ENCODE measurements at places on chromosomes 7 and 10.

GRCh38 chr7:155378580-155378934, 79.4 kb upstream of the EN2 start:
- no peak for DNase-seq

GRCh38 chr7:18278316-18278715, 217.2 kb upstream of the HDAC9 start:
- no peak for DNase-seq

DNA sequence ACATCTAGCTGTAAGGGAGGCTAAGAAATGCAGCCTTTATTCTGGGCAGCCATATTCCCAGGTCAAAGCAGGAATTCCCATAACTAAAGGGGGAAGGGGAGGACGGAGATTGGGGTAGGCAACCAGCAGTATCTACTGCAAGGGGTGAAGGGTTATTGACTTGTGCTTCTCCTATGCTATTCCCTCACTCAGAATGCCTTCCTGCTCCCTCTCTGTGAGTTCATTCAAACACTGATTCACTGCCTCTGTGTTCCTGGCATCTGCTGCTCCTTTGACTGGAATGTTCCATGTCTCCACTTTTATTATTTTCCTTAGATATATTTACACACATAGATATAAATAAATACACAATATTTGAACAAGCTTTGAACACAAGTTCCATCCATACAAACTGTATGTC, 11.1 kb downstream of the HTR7 start:
- no peak for DNase-seq

DNA sequence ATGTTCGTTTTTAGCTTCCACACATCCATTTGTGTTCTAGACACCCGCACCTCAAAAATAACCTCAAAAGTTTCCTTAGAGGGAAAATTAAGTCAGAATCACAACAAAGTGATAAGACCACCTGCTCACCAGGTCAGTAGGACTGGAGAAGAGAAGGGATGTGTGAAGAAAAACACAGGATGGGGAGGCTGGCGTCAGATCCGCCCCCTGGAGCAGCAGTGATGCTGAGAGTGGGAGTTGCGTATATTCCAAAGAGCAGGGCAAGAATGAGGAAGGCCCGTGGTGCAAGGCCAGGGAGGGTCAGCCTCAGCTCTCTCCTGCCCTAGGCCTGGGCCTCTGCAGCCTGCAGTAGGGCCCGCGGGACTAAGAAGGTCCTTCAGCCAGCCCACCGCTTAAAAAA, 28.7 kb downstream of the CRTAC1 start:
- DNase-seq: no peak

DNA sequence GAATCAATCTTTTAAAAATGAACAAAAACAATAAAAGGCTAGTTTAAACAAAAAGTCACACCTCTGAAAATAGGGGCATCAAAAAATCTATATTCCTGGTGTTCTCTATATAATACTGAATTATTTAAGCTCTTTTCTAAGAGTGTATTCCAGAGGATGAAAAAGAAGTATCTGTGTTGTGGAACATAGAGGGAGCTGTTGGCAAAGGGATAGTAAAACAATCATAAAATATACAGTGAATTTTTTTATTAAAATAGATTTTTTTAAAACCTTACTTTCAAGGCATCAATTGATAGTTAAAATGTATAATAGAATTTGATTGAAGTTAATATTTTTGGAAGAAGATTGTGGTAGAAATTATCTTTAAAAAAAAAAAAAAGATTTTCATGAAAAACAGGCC, 1409.1 kb upstream of the CELF2 start:
- no peak for DNase-seq

- DNase-seq: no peak
Observed at GRCh38 chr7:138752518-138753149, 45.2 kb upstream of the TMEM213 start.

All from substantia nigra (tissue), 51 donors.